ENCODE measurements at places on chromosomes 16 and 17.

DNA sequence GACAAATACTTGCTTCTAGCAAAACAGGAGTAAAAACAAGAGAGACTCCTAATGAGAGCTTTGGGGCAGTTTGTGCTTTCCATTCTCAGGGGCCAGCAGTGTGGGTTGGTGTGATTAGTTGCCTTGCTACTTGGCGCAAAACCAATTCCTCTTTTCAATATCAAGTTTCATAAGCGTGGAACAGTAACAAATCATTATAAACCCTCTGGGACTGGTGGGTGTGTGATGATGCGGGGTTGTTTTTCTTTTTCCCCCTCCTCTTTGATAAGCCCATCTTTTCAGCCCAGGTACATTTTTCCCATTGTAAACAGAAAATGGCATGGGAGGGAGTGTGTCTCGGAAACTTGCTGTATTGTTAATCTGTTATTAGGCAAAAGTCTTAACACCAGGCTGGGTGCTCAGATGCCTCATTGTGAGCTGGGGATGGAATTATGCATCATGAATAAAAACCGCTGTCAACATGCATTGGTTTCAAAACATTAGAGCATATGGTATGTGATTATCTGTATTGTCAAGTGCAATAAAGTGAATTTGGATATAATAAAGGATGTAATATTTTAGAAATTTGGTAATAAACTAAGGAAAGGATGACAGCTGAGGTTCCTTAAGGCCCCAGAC is 166.4 kb downstream of the CCDC182 start:
- no peak for DNase-seq

GRCh38 chr17:35973333-35974260 is 7.7 kb downstream of the CCL16 start:
- no peak for DNase-seq

GRCh38 chr16:55294129-55294528 is 29.9 kb upstream of the IRX6 start:
- no peak for DNase-seq

GRCh38 chr17:7852919-7853690 is 1.8 kb upstream of the TMEM88 start:
- no peak for DNase-seq

DNA sequence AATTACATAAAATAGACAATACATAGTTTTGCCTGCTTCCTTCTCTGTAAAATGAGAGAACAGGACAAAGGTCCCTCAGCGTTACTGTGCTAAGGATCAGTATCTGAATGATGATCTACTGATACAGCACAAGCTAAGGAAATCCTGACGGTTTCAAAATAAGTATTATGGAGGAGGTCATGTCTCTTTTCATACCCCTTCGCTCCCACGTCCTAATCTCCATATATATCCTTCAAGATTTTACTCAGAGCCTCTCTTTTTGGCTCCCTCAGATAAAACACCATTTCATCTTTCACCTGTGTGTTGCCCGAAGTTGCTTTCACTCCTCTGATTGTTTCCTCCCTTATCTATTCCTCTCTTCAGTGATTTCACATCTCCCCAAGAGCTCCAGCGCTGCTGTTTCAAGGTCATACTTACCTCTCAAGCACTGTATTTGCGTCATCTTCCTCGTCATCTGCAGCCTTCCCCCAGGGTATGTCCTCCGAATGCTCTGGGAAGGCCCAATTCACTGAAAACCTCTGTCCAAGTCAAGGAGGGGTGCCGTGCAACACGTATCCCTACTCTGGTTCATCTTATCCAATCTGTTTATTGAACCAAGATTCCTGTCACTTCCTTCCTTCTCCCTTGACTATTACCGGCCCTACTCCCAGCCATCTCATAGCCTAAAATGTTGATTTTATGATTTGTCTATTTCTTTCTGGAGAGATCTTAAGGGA is 1.2 kb upstream of the BLTP2 start:
- DNase-seq, result no peak

GRCh38 chr17:67053438-67054000 is 9.2 kb downstream of the CACNG1 start:
- DNase-seq, result no peak

DNA sequence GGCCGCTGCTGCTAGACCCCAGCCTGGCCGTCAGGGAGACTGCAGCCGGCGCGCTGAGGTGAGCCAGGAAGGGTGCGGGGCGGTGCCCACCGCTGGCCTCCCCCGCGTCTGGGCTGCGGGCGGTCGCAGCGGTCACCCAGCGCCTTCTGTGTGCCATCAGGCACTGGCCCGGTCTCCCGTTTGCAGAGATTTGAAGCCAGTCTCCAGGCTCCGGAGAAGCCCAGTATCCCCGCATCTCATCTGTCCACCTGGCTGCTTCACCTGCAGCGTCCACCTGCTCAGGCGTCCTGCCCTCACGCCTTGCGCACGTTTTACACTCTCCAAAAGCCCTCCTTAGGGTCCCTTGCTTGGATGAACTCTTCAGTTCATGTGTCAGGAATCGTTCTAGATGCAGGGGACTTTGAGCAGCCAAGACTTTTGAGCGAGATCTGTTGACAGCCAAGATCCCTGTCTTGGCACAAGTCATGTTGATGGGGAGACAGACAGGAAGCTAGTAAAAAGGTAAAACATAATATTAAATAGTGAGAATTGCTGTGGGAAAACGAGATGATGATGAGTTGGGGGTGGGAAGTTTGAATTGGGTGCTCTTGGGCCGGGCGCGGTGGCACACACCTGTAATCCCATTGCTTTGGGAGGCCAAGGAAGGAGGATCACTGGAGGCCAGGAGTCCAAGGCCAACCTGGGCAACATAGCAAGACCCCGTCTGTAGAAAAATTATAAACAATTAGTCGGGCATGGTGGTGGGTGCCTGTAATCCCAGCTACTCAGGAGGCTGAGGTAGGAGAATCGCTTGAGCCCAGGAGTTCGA is 916 bp downstream of the HEATR3 start:
- no peak for DNase-seq

GRCh38 chr16:64132759-64133361 is 989.0 kb downstream of the CDH11 start:
- no peak for DNase-seq

- DNase-seq, result peak; percentile 36
Measured at GRCh38 chr16:48608871-48609651, 919 bp downstream of the N4BP1 start.

Data from stimulated activated CD4-positive, alpha-beta T cell treated with anti-CD3 and anti-CD28 coated beads, Interleukin-2, amount 100 ng/mL, for 24 hours (primary cell).